ENCODE measurements at places on chromosomes 5 and 9. TPM values are rescaled to one million over a fixed set of nuclear protein-coding genes. Genes with fewer than 3 reads are reported as not detected.

The C9orf85 gene
- polyA plus RNA-seq, result 16.1 TPM

The MYMK gene
- polyA plus RNA-seq, result not detected

The MAP1B gene
- 30.9 TPM for polyA plus RNA-seq

The TPM2 gene
- polyA plus RNA-seq, result 1,727 TPM

The HK3 gene
- polyA plus RNA-seq, result not detected

GRCh38 chr5:16815432-16815831 is 120.7 kb downstream of the MYO10 start:
- DNase-seq, result no peak

GRCh38 chr5:66987949-66988838 is 208.4 kb downstream of the CD180 start:
- DNase-seq, result no peak

- DNase-seq, result no peak
Observed at GRCh38 chr5:157739388-157740228, 3.9 kb upstream of the LSM11 start.

- no peak for DNase-seq
Observed at GRCh38 chr5:36741128-36741527, 134.7 kb downstream of the SLC1A3 start.

DNA sequence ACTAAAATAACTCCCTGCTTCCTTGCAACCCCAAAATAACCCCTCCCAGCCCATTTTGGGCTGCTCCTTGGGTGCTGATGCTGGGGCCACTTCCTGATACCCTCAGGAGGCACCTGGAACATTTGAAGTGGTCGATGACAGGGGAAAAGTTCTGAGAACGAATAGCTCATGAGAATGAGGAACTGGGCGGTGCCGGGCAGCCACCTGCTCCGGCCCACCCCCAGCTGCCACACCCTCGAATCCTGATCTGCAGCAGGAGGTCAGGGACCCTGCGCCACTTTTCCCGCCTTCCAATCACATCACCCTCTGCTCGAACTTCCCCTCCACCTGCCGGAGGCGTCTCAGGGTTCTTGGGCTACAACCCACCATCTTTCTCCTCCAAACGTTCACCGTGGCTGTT is 19.7 kb downstream of the HRH2 start:
- DNase-seq, result no peak

GRCh38 chr9:3758816-3759576 is 233.2 kb upstream of the RFX3 start:
- no peak for DNase-seq

DNA sequence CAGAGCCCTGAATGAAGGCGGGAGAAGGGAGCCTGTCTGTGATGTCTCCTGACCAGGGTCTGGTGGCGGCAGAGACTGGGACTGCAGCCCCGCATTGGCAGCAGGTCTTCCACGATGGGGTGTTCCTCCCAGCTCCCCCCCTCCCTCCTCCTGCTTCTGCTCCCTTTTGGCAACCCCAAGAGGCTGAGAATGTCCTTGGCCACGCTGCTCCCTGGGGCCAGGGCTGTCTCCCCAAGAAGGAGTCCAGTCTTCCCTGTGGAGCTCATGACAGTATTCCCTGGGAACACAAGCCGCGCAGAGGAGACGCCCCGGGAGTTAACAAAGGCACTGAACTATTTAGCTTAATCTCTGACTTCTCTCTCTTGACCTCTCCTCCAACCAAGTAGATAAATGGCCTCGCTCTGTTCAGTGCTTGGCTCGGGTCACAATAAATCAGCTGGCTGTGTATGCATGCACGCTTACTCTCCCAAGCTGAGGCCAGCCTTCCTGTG is 84.0 kb upstream of the NEURL1B start:
- DNase-seq, result no peak

GRCh38 chr5:135399794-135400542 is 937 bp upstream of the MACROH2A1 start:
- DNase-seq, result no peak

Data from BJ (cell line).